Activated CD4-positive, alpha-beta T cell treated with anti-CD3 and anti-CD28 coated beads, Interleukin-2, amount 50 U/mL, for 1 hour (primary cell): ENCODE measurements at places on chromosomes 6 and 20.

DNA sequence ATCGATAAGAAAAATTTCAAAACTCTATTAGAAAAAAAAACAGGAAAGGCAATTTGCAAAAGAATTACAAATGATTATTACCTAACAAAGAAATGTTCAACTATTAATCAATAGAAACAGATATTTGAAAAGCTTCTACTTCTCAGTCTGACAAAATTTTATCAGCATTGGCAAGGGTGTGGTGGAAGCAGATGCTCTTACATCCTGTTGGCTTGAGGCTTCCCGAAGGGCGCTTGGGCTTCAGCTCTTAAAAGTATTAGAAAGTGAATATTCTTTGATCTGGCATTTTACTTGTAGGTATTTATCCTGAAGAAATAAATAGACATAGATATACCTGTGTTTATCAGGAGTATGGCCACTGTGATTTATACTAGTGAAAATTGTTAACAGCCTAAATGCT lies 38.7 kb downstream of the SLC35D3 start:
- DNase-seq = no peak

DNA sequence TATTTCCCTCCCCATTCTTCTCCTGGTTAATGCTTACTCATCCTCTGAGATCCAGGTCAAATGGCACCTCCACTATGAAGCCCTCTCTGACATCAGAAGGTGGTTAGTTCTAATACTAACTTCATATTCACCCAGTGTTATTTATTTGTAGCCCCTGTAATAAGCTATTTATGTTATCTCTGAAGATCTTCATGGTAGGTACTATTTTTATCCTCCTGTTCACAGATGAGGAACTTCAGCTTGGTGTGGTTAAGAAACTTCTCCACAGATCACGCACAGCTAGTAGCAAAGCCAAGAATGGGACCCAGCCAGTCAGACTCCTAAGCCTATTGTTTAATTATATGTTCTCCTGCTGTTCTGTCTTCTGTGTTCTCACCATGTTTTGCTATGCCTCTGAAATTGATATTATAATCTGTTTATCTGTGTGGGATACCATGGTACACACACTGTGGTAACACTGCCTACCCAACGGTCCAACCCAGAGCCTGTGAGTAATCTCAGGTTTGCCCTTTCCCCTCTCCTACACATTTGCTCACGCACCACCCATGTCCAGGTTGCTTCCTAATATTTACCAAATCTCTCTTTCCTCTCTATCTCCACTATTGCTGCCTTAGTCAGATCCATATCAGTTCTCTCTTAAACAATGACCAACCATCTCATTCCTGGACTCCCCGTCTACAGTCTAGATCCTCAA lies 98.4 kb downstream of the IPCEF1 start:
- no peak for DNase-seq

GRCh38 chr20:23257848-23258746 lies 92.5 kb upstream of the NXT1 start:
- no peak for DNase-seq

- no peak for DNase-seq
Measured at GRCh38 chr6:34170346-34170745, 24.5 kb upstream of the GRM4 start.

DNA sequence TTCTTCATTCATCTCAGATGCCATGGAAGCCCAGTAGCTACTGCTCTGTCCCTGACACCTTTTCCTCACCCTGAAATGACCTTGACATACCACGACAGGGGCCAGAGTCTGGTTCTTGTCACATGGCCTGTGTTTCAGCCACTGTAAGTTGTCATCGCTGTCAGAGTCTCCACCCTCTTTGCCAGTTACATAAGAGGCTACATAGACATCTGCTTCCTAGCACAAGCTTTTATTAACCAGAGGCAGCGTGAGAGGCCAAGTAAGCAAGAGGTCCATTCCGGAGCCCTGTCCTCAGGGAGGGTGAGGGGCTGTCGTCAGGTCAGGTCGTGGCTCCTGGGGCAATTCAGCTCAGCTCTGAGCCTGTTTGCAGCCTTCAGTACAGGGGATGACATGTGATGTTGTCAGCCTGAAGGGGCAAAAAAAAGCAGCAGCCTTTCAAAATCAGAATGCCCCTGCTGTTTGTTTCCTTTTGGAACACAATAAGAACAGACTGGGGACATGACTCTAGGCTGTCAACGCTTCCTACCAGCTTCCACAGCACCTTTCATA lies 146.3 kb downstream of the MTFR2 start:
- DNase-seq = no peak

DNA sequence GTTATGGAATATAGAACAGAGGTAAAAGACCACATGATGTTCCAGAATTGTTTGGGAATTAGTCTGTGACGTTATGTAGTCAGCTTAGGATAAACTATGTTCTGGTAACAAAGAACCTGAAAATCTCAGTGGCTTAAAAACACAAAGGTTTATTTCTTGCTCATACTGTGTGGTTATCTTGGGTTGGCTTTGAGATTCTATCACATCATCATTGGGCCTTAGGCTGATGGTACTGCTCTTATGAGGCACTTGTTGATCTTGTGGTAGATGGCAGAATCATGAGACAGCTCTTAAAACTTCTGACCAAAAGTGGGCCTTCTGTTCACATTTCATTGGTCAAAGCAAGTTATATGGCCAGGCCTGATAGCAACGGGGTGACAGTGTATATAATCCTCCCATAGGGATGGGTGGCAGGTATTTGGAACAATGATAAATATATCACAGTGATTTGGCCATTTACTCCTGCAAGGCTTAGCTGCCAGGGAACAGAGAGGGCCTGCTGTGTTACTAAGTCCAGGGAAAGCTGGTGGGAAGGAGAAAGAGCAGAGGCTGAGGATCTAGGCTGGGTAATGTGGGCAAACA lies 13.5 kb downstream of the DHX35 start:
- DNase-seq = no peak
